ENCODE measurements at places on chromosomes 12 and 14.
A peak's percentile ranks its signal among the peaks of the same experiment; 100 is the strongest.

GRCh38 chr14:65790172-65790815 lies 377.8 kb downstream of the FUT8 start:
- H3K36me3 ChIP-seq = no peaks in the 10 kb centered on the region
- H3K4me3 ChIP-seq = no peak overlapping the region
- H3K27me3 ChIP-seq = peaks cover 5% of the 10 kb centered on the region
- H3K27ac ChIP-seq = no peak overlapping the region
- DNase-seq = no peak
- no peaks in the 10 kb centered on the region for H3K4me1 ChIP-seq

DNA sequence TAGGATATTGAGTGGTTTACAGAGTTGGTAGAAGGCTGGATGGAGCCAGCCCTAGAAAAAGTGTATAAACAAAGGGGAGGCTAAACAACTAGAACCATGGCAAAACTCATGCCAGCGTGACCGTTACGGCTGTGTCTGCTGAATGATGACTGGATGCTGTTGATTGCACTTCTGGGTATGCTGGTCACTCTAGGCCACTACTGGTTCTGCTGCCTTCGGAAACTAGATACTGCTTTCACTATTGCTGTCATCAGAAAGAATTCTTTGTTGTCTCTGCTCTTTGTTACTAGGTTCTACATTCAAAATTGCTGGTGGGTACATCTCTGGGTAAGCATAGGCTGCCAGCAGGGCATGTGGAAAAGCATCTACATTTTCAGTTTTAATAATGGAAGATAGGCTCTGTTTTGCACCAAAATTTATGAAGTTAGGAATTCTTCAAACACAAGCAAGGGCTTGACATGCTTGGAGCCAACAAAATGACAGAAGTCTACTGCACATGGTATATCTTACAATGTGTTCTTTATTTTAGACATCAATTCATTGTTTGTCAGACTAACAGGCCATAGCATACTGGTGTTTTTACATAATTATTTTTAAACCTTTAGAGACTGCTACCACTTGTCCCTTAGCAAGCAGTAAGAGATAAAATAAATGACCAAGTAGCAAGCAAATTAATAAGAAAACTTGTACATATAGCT lies 15.4 kb downstream of the MON2 start:
- no peaks in the 10 kb centered on the region for H3K27me3 ChIP-seq
- no peak overlapping the region for H3K27ac ChIP-seq
- H3K4me3 ChIP-seq = no peak overlapping the region
- H3K36me3 ChIP-seq = peaks cover 29% of the 10 kb centered on the region
- DNase-seq = no peak

GRCh38 chr14:22668417-22668816 lies 24.3 kb upstream of the OR6J1 start:
- DNase-seq = no peak
- no peak overlapping the region for H3K4me3 ChIP-seq
- peaks cover 15% of the 10 kb centered on the region for H3K4me1 ChIP-seq
- H3K36me3 ChIP-seq = no peaks in the 10 kb centered on the region
- H3K27ac ChIP-seq = peak overlapping the region; percentile 22

DNA sequence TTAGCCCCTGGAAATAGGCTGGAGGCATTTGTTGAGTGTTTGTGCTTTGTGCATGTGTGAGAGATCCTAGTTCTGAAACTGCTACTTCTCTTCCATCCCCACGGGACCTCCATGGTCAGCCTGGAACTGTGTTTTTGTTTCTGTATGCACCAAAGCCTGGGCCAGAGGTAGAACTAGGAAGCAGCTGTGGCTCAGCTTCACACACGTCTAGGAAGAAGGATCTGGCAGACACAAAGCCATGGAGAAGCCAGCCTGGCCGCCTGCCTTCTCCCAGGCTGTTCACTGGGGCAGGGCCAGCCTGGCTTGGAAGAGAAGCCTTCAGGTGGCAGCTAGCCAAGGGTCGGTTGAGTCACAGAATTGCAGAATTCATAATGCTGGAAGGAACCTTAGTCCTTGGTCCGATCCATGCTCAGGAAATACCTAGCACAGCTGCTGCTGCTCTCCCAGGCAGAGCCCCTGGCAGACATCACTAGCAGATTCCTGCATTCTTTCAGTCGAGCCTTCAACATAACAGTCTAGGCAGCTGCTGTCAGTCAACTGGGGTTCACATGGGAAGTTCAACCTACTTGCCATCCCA lies 27.0 kb downstream of the RIN3 start:
- no peaks in the 10 kb centered on the region for H3K36me3 ChIP-seq
- H3K4me1 ChIP-seq = peaks cover 45% of the 10 kb centered on the region
- H3K27ac ChIP-seq = peak overlapping the region; percentile 4

DNA sequence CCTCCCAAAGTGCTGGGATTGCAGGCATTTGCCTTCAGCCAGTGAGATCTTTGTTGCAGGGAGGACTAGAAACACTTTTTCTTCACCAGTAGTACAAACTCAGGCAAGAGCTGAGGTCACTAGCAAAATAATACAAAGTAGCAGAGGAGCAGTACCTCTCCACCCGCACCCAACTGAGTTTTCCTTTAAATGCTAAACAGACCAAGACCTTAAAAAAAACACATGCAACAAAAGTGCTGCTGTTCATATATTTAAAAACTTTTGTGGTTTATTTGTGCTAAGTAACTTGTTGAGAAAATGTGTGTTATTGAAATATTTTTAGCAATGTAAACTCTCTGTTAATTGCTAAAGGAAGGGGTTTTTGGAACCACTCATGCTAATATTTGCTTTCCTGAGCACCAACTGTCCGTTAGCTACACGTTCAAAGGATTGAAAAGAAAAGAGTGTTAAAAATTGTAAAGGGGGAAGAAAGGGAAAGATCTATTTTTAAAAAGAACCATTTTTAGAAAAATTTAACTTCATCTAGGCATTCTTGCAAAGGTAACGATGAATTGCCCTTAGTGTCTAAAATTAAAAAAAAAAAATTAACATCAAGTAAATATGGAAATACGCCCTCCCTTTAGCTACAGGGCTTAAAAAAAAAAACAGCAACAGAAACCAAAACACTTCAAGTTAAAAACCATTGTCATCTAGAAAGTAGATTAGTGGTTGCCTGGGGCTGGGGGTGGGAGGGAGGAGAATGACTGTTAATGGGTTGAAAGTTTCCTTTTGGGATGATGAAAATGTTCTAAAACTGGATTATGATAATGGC lies 114.0 kb upstream of the KRAS start:
- peaks cover 16% of the 10 kb centered on the region for H3K4me1 ChIP-seq
- H3K27ac ChIP-seq = no peak overlapping the region
- H3K4me3 ChIP-seq = peak overlapping the region; percentile 31

GRCh38 chr12:112447106-112447505 lies 28.4 kb downstream of the PTPN11 start:
- peaks cover 12% of the 10 kb centered on the region for H3K4me1 ChIP-seq
- peak overlapping the region; percentile 42 for H3K27ac ChIP-seq
- no peak overlapping the region for H3K4me3 ChIP-seq
- no peak for DNase-seq
- no peaks in the 10 kb centered on the region for H3K27me3 ChIP-seq

DNA sequence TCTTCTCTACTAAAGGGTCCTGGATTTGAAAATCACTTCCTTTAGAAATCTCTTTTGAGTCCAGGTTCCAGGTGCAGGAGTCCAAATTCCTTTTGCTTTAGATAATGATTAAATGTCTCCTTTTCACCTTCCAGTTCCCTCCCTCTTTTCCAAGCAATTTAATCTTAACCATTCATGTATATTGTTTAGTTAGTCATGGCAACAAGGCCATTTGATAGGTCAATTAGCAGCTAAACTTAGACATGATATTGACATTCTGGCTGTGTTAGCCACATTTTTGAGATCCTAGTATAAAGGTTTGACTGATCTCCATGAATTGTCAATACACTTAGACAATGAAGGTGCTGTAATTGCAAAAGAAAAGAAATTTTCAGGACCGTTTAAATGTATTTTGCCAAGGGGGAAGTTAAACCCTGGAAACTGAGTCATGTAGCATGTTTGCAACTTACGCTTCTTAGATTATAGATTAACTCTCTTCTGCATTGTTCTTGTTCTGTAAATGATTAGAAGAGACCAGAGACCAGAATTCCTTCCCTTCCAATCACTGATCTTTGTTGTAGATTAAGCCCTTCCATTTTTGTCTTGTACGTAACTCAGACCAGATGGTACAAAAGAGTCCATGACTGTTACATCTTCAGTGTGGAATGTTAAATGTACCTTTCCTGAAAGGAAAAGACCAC lies 12.4 kb upstream of the C12orf75 start:
- H3K27me3 ChIP-seq = no peaks in the 10 kb centered on the region
- no peak overlapping the region for H3K4me3 ChIP-seq
- no peaks in the 10 kb centered on the region for H3K36me3 ChIP-seq
- DNase-seq = no peak
- H3K4me1 ChIP-seq = peaks cover 13% of the 10 kb centered on the region
- H3K27ac ChIP-seq = no peak overlapping the region

DNA sequence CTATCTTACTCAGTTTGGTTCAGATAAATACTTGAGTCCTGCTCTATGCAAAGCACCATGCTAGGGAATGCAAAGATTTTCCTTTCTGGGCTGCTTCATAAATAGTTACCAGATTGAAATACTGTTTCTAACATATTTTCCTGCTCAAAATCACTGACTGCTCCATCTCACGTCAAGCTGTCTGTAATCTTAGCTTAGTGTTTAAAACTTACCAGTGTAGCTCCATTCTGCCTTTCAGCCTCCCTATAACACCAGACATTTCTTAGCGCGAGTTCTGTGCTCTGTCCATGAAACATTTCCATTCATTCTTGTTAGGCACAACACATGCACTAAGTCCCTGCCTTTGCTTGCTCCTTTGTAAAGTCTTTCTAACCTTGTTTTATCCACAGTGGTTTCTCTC lies 129.4 kb downstream of the NPAS3 start:
- no peak for DNase-seq
- H3K27me3 ChIP-seq = no peaks in the 10 kb centered on the region
- no peaks in the 10 kb centered on the region for H3K4me1 ChIP-seq
- H3K4me3 ChIP-seq = no peak overlapping the region
- H3K36me3 ChIP-seq = no peaks in the 10 kb centered on the region

GRCh38 chr12:48350249-48351021 lies at the start of gene ZNF641:
TSS of gene ZNF641 (minus strand) at chr12:48350919. CDS start at chr12:48348090, 2,829 bp downstream.
- peaks cover 24% of the 10 kb centered on the region for H3K36me3 ChIP-seq
- H3K4me1 ChIP-seq = peaks cover 28% of the 10 kb centered on the region
- H3K27me3 ChIP-seq = no peaks in the 10 kb centered on the region

DNA sequence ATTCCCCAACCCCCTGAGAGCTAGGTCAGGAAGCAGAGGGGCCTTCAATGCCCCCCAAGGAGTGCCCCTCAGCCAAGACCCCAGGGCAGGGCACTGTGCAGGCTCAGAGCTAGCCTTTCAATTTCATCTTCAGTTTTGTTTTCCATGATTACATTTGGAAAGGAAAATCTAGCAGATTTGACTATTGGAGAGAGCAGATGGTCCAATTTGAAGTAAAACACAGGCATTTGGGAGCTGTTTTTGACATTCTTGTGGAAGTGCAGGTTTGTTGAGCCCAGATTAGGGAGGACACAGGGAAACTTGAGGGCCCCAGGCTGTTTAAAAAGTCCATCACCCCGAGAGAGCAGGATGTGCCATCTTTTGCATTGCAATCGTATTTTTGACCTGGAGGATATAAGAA lies 58.6 kb upstream of the GPATCH2L start:
- H3K27me3 ChIP-seq = no peaks in the 10 kb centered on the region
- H3K27ac ChIP-seq = no peak overlapping the region
- no peaks in the 10 kb centered on the region for H3K36me3 ChIP-seq
- no peak for DNase-seq

GRCh38 chr12:43832463-43833168 lies 3.3 kb upstream of the TMEM117 start:
- peak; percentile 18 for DNase-seq
- peaks cover 33% of the 10 kb centered on the region for H3K4me1 ChIP-seq
- no peaks in the 10 kb centered on the region for H3K27me3 ChIP-seq

- H3K4me1 ChIP-seq = no peaks in the 10 kb centered on the region
- H3K27ac ChIP-seq = no peak overlapping the region
- no peaks in the 10 kb centered on the region for H3K27me3 ChIP-seq
Measured at GRCh38 chr12:97194546-97194945, 268.1 kb upstream of the RMST start.

DNA sequence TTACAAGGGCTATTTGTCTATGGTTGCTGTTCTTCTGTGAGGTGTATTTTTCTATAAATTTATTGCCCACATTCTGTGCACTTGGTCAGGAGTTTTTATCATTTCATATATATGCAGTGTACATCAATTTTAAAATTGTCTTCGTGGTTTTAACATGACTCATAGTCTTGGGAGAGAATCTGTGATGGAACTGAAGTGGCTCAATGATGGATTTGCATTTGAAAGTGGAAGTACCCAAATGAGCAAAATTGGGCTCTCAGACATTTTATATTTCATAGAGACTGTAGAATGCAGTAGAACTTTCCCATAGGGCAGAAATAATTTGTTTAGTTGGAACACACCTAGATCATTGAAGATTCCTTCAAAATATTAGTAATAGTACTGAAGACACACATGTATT lies 1.9 kb upstream of the SCFD1 start:
- peak overlapping the region; percentile 18 for H3K4me3 ChIP-seq
- no peaks in the 10 kb centered on the region for H3K27me3 ChIP-seq
- peak overlapping the region; percentile 48 for H3K27ac ChIP-seq
- peaks cover 14% of the 10 kb centered on the region for H3K36me3 ChIP-seq
- peaks cover 36% of the 10 kb centered on the region for H3K4me1 ChIP-seq

DNA sequence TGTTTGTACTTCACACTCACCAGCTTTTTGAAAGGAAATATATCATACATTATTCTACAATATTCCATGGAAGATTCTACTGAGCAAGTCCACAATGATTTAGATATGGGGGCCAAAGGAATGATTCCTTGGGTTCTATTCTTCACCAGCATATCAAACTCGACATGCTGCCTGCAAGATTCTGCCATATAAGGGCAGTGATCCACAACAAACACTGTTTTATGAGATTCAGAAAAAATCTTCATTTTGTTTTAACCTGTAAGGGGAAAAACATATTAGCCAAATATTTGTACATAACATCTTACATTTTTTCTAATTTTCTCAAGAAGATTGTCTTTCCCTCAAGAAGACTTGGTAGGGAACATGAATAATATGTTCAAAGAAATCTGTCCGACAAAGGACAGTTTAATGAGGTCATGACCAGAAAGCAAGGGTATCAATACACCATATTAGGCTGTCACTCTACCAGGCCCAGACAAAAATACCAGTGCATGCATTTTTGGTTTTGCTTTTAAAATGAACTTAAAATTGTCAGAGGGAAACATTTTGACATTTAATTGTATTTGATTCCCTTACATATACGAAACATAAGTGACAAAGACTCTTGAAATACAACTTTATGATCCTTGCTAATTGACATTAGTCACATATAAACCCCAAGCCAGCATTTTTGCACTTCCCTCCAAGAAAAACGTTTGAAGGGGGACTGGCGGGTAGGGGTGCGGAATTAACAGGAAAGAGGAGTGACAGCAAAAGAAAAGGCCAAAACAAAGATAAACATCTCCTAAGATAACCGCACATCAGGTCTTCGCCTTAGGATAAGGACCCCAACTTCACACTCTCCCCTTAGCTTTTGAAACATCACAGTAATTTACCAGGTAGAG lies 980 bp downstream of the INTS13 start:
- peaks cover 55% of the 10 kb centered on the region for H3K4me1 ChIP-seq
- no peaks in the 10 kb centered on the region for H3K27me3 ChIP-seq
- peaks cover 30% of the 10 kb centered on the region for H3K36me3 ChIP-seq
- DNase-seq = peak; percentile 20
- H3K27ac ChIP-seq = peak overlapping the region; percentile 99
